A549 treated with dexamethasone at 1 μM for 4 hours (cell line): ENCODE measurements at places on chromosomes 1 and 21. TPM values are rescaled to one million over a fixed set of nuclear protein-coding genes. Genes with fewer than 3 reads are reported as not detected.

The DMBX1 gene
- 0.55 to 1.0 TPM (median 0.87 TPM) in 5 replicates for total RNA-seq

The PLA2G2C gene
- not detected in 5 replicates for total RNA-seq

The CHD5 gene
- 1.5 to 2.9 TPM (median 2.6 TPM) in 5 replicates for total RNA-seq

The CACHD1 gene
- total RNA-seq = 1.3 to 1.6 TPM (median 1.5 TPM) in 5 replicates

The SLC2A5 gene
- total RNA-seq = 0.35 to 1.1 TPM (median 0.52 TPM) in 5 replicates

The CD244 gene
- not detected in 5 replicates for total RNA-seq

The CGN gene
- total RNA-seq = 1.8 to 2.8 TPM (median 2.6 TPM) in 5 replicates

The OVAAL gene
- total RNA-seq = 0.09 to 0.46 TPM (median 0.18 TPM) in 5 replicates

The EXOSC10 gene
- 35.3 to 41.2 TPM (median 39.3 TPM) in 5 replicates for total RNA-seq

The OSBPL9 gene
- 38.0 to 48.5 TPM (median 43.0 TPM) in 5 replicates for total RNA-seq

The FBLIM1 gene
- total RNA-seq = 17.2 to 30.9 TPM (median 24.8 TPM) in 5 replicates

The ETS2 gene
- 79.0 to 119 TPM (median 102 TPM) in 5 replicates for total RNA-seq

The LIPI gene
- not detected in 5 replicates for total RNA-seq

The SV2A gene
- 0.05 to 0.12 TPM (median 0.09 TPM) in 5 replicates for total RNA-seq

The WNT4 gene
- 0.27 to 0.41 TPM (median 0.37 TPM) in 5 replicates for total RNA-seq

The DPH2 gene
- total RNA-seq = 30.9 to 38.5 TPM (median 36.4 TPM) in 5 replicates

The SPATA21 gene
- total RNA-seq = 0.04 to 0.12 TPM (median 0.04 TPM) in 3 of 5 replicates, not detected in the others

The SEC16B gene
- 0.65 to 1.0 TPM (median 0.89 TPM) in 5 replicates for total RNA-seq

The OPTC gene
- total RNA-seq = not detected in 5 replicates

The WLS gene
- 14.8 to 18.5 TPM (median 15.0 TPM) in 5 replicates for total RNA-seq

The ARHGEF16 gene
- 3.1 to 5.6 TPM (median 5.1 TPM) in 5 replicates for total RNA-seq

The RHCE gene
- 0.09 TPM in 1 of 5 replicates, not detected in the others for total RNA-seq

The MATN1 gene
- 0.06 to 0.18 TPM (median 0.08 TPM) in 4 of 5 replicates, not detected in the other for total RNA-seq

The AJAP1 gene
- not detected in 5 replicates for total RNA-seq

The CD84 gene
- not detected in 5 replicates for total RNA-seq

The CLCN6 gene
- 3.7 to 6.4 TPM (median 5.5 TPM) in 5 replicates for total RNA-seq

The LCA5L gene
- 1.2 to 1.8 TPM (median 1.5 TPM) in 5 replicates for total RNA-seq

The PLEKHA6 gene
- 23.6 to 47.3 TPM (median 41.4 TPM) in 5 replicates for total RNA-seq

The MYCL gene
- 1.1 to 1.9 TPM (median 1.6 TPM) in 5 replicates for total RNA-seq

The CASQ1 gene
- 0.14 TPM in 1 of 5 replicates, not detected in the others for total RNA-seq

The CREB3L4 gene
- total RNA-seq = 7.8 to 9.0 TPM (median 8.5 TPM) in 5 replicates

The HSD11B1 gene
- 0.26 to 0.62 TPM (median 0.45 TPM) in 5 replicates for total RNA-seq

The HSPA6 gene
- total RNA-seq = 0.94 to 6.5 TPM (median 1.5 TPM) in 5 replicates

The ERG gene
- total RNA-seq = 0.07 to 0.09 TPM (median 0.08 TPM) in 4 of 5 replicates, not detected in the other

The F13B gene
- 0.05 to 0.11 TPM (median 0.06 TPM) in 4 of 5 replicates, not detected in the other for total RNA-seq

The USP33 gene
- total RNA-seq = 15.1 to 22.0 TPM (median 18.6 TPM) in 5 replicates

The CAPN8 gene
- total RNA-seq = 0.81 to 2.0 TPM (median 2.0 TPM) in 5 replicates

The NBPF4 gene
- total RNA-seq = 0.06 to 0.14 TPM (median 0.07 TPM) in 4 of 5 replicates, not detected in the other

The TNFRSF25 gene
- total RNA-seq = 1.6 to 4.5 TPM (median 3.2 TPM) in 5 replicates

The C2CD4D gene
- not detected in 5 replicates for total RNA-seq
